Stimulated activated CD4-positive, alpha-beta T cell treated with anti-CD3 and anti-CD28 coated beads, Interleukin-12 subunit alpha, Interleukin-12 subunit beta, amount 100 ng/mL, for 4 hours (primary cell): ENCODE measurements at places on chromosomes 2 and 18.

GRCh38 chr2:23432531-23432930 is 47.6 kb downstream of the KLHL29 start:
- DNase-seq = no peak

- no peak for DNase-seq
These were observed 3.1 kb upstream of the MFSD6 start for GRCh38 chr2:190405070-190405469.

DNA sequence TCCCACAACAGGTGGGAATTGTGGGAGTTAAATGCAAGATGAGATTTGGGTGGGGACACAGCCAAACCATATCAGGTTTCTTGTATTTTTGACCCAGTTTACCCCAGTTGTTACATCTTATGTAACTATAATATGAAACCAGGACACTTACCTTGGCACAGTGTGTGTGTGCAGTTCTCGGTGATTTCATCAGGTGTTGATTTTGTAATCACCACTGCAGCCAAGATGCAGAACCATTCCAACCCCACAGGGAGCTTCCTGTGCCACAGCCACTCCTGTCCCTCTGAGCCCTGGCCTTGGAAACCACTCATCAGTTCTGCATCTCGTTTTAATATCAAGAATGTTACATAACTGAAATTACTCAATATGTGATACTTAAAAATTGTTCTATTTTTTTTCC is 31.8 kb downstream of the ATP9B start:
- no peak for DNase-seq

DNA sequence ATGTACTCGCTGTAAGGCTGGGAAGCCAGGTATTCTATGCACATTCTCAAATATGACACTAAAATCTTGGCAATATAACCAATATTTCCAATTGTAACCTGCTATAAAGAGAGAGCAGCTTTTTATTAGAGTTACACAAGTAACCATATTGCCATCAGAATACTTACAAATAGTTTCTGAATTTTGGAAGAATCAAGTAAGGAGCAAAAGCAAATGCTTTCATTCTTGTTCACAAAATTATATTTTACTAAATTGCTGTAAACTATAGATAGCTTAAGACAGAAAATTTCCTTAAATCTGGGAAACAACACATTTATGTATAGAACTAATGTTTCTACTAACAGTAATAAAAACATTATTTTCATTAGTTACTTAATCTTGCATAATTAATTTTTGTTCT is 77.2 kb downstream of the EFEMP1 start:
- DNase-seq = no peak

- no peak for DNase-seq
These were observed 84.5 kb downstream of the AFF3 start for GRCh38 chr2:100057901-100058261.

GRCh38 chr2:66437691-66438497 is 3.0 kb downstream of the MEIS1 start:
- no peak for DNase-seq

- no peak for DNase-seq
These were observed 14.0 kb downstream of the KIF5C start for GRCh38 chr2:148888986-148889385.

- DNase-seq = no peak
These were observed 210.9 kb upstream of the SIX3 start for GRCh38 chr2:44730593-44730992.

DNA sequence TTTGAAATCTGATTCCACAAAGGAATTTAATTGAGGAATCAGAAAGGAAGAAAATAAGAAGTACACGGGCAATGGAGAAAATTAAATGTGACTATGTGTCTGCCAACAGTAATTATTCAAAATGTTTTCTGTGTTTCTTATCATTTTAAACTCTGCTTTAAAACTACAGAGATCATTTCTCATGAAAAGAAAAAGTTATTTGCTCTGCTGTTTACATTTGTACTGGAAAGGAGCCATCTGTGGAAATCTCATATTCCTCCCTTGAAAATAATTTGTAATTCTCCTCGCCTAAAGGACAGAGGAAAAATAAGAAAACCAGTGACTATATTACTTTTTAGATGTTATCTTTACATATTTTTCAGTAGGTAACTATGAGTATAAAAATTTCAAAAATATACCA is 181.9 kb upstream of the MEIS1 start:
- no peak for DNase-seq

GRCh38 chr18:1014951-1015624 is 110.4 kb downstream of the ADCYAP1 start:
- DNase-seq = no peak

GRCh38 chr2:17762451-17762850 is 8.5 kb downstream of the GEN1 start:
- no peak for DNase-seq

DNA sequence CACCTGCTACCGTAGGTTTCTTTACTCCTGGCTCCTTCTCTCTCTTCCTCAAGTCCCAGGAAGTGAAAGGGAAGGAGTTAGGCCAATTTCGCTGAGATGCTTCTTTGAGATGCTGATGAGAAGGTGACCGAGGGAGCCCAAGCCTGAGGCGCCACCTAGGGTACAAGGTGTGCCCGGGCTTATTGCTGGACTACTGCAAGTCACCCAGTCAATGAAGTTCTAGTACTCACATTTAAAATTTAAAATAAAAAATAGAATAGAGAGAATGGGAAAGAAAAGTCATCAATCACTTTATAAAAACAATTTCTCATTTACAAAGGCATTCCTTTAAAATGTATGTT is 45.3 kb downstream of the ACAA2 start:
- no peak for DNase-seq

GRCh38 chr18:45322343-45322742 is 292.9 kb upstream of the SLC14A2 start:
- DNase-seq = no peak

DNA sequence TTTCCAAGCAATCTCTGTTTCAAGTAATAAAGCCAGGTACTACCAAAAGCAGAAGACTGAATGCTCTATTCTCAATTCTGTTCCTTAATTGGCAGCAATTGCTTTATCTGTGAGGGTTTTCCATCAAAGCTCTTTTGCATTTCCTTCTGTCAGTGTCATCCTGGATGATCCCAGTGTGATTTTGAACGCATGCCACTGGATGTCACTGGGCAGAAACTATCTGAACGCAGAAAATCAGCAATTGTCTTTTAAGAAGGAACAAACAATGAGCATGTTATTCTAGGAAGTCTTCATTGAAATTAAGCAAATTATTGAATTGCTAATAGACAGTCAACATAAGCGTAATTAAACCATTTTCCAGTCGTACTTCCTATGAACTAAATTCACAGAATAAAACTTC is 259.0 kb upstream of the REG3G start:
- DNase-seq = no peak

GRCh38 chr2:44549856-44550255 is 188.1 kb downstream of the CAMKMT start:
- no peak for DNase-seq

DNA sequence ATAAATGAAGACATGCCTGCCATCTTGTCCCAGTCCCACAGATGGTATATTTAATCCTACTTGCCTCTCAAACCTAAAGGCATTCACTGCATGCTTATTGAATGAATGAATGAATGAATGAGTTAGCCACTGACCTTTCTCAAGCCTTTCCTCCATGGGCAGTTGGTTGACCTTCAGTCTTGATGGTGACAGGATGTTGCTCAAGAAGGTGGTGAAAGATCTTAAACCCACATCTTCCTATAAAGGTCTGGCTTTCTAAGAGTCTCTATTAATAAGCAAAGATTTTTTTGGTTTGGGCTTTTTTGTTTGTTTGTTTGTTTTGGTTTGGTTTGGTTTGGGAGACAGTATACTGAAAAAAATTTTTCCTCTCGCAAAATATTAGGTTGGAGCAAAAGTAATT is 41.7 kb downstream of the KIAA2012 start:
- no peak for DNase-seq

DNA sequence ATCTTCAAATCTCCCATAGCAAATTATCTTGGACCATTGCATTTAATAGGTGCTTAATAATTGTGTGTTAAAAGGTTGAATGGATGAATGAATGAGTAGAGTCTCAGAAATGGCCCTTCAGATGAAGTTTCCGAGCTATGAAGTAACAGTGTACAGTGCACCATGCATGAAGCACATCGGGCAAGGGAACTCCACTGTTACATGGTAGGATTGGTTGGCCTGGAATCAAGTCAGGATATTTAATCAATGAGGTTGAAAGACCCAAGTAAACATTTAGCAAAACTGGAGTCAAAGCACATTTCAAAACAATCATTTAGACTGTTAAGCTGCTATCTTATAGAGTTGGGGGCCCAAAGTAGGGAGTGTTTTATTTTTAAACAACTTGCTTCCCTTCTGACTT is 80.0 kb downstream of the APOB start:
- DNase-seq = no peak

- no peak for DNase-seq
These were observed 9.4 kb downstream of the ADAM23 start for GRCh38 chr2:206452750-206453149.

DNA sequence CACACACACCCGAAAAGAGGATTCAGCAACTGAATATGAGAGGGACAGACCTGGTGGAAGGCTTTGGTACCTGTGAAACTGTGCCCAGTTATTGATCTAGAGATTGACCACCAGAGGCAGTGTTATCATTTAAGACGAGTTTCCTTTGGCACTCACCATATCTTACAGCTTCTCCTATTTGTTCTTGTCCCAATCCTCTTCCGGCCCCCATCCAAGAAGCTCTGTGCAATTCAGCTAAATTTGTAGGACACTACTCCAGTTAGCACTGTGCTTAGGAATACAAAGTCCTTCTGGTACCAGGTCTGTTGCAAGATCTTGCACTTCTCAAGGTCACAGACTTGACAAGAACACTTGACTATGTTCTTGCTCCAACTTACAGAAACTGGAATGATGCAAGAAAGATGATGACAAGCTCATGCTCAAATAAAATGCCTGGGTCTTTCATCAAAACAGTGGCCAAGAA is 177.7 kb downstream of the TMEM247 start:
- no peak for DNase-seq

GRCh38 chr2:210626849-210627248 is 70.5 kb downstream of the CPS1 start:
- DNase-seq = no peak

DNA sequence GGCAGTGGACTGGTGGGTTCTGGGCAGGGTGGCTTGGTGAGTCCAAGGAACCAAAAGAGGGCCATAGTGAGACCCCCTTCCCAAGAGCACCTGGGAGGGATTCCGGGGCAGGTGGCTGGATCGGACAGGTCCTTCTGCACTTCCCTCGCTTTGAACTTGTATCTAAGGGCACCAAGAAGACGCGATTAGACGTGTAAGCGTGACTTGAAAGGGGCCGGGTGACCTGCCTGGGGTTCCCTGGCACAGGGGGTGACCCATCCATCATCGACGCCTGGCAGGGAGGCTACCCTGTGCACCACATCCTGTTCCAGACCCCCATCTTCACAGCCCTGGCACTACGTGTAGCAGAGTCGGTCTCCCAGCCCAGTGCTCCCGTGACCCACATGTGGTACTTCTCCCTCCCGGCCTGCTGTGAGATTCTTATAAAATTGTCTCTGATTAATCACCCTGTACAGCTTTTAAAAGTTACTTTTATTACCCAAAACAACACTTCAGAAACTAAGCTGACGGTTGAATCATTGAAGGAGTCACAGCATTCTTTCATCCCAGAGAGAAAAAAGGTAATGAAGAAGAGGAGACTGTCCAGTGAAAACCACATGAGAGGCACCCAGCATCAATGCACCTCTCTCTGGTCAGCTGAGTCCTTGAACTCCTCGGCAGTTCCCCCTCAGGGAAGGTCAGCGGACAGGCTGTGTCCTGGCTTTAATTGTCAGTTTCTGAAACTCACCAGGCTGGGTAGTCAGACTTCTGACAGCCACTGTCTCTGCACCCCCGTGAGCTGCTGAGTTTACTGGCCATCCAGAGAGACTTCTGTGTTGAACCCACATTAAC is 13.0 kb downstream of the SH3BP4 start:
- no peak for DNase-seq

DNA sequence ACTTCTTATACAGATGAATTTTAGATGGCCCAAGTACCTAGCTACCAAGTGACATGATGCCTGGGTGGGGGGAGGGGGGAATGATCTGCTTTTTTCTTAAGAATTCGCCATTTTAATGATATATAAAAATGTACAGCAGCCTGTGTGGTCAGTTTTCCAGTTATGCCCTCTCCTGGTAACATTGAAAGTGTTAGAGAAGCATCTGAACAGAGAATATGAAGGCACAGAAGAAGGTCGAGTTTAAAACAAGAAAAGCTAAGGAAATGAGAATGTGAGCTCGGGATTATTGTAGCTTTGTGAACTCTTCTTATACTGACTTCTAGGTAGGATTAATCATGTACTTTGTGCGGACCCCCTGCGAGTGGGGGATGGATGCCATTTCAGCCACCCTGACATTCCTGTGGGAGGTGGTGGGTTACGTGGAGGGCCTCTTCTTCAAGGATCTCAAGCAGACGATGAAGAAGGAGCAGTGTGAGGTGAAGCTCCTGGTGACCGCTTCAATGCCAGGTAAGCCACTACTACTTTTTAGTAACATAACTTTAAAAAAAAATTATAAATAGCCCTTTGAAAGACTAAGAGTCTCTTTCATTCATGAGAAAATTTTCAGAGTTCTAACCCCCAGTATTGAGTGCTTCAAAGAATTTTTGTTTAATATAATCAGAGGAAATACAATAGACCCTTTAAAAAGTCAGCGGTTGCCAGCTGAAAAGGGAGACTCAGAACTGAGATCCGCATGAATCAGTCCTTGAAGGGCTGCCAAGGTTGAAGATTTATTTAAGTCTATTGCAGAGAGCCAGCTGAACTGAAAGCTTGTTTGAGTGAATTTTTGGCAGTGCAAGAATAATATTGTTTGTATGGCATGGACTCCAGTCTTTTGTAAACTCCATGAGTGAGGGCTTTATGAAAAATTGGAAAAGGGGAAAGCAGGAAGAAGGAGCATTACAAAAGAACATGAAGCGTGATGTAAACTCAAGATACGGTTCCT is 68.6 kb upstream of the RPE start:
- DNase-seq = no peak

DNA sequence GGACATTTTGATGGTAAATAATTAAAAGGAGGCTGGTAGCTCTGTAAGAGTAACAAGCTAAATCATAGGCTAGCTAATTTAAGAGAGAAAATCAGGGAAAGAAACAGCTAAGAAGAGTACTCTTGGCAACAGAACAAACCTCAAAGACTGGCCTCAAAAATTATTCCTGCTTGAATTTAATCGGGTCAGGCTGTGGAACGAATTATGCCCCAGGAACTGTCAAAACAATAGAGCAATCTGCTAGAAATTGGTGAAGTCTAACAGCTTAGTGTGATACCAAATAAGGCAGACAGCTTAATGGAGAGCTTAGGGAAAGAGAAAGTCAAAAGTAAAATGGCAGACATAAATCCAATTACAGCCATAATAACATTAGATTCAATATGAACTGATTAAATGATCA is 215.7 kb downstream of the MREG start:
- no peak for DNase-seq

- DNase-seq = no peak
These were observed 108.2 kb upstream of the RAB12 start for GRCh38 chr18:8501044-8501443.

- peak; percentile 61 for DNase-seq
These were observed 127.3 kb downstream of the PRKCE start for GRCh38 chr2:45778720-45779171.
